Small intestine (tissue), 16 donors: ENCODE measurements at places on chromosomes 5 and 9. TPM values are rescaled to one million over a fixed set of nuclear protein-coding genes. Genes with fewer than 3 reads are reported as not detected.
A peak's percentile ranks its signal among the peaks of the same experiment; 100 is the strongest.

DNA sequence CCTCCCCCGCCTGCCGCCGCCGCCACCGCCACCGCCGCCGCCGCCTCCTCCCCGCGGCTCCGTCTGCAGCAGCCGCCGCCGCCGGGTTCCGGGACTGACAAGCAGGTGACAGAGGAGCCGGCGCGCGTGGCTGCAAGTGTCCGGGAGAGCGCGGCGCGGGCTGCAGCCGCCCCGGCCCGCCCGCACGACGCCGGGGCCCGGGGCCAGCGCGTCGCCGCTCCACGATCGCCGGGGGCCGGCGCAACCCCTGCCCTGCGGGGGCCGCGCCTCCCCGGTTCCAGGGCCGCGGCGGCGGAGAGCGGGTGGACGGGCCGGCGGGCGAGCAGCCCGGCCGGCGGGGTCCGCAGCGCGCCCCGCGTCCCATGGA, 343 bp downstream of the LMX1B start:
- H3K36me3 ChIP-seq: no peaks in the 10 kb centered on the region
- H3K27ac ChIP-seq: no peak overlapping the region
- no peak overlapping the region for H3K4me3 ChIP-seq
- DNase-seq: no peak

The ACOT12 gene
- not detected for polyA plus RNA-seq

- peak overlapping the region; percentile 92 for H3K27ac ChIP-seq
- no peaks in the 10 kb centered on the region for H3K27me3 ChIP-seq
- H3K4me3 ChIP-seq: no peak overlapping the region
- no peaks in the 10 kb centered on the region for H3K36me3 ChIP-seq
Observed at GRCh38 chr9:129070696-129071525, 10.0 kb upstream of the DOLPP1 start.

The TOR1B gene
- polyA plus RNA-seq: 12.1 TPM

The VCAN gene
- 66.4 TPM for polyA plus RNA-seq

The GAS1 gene
- polyA plus RNA-seq: 7.4 TPM

- no peak overlapping the region for H3K4me3 ChIP-seq
- H3K4me1 ChIP-seq: no peaks in the 10 kb centered on the region
- H3K27ac ChIP-seq: no peak overlapping the region
- H3K27me3 ChIP-seq: no peaks in the 10 kb centered on the region
- DNase-seq: no peak
Observed at GRCh38 chr5:128237546-128237945, 154.0 kb downstream of the SLC12A2 start.

The TAF11L7 gene
- not detected for polyA plus RNA-seq

- no peak overlapping the region for H3K27ac ChIP-seq
- H3K27me3 ChIP-seq: no peaks in the 10 kb centered on the region
- no peak overlapping the region for H3K4me3 ChIP-seq
- DNase-seq: no peak
Observed at GRCh38 chr9:123044586-123044985, 11.1 kb downstream of the GPR21 start.

- H3K36me3 ChIP-seq: no peaks in the 10 kb centered on the region
- no peak overlapping the region for H3K4me3 ChIP-seq
- H3K27me3 ChIP-seq: no peaks in the 10 kb centered on the region
- no peak overlapping the region for H3K27ac ChIP-seq
- peak; percentile 96 for DNase-seq
Observed at GRCh38 chr5:175572886-175573285, 85.0 kb upstream of the HRH2 start.

GRCh38 chr9:61673247-61673646, 483.4 kb downstream of the SPATA31A7 start:
- H3K27ac ChIP-seq: no peak overlapping the region
- no peaks in the 10 kb centered on the region for H3K36me3 ChIP-seq
- no peak overlapping the region for H3K4me3 ChIP-seq
- no peaks in the 10 kb centered on the region for H3K27me3 ChIP-seq
- no peaks in the 10 kb centered on the region for H3K4me1 ChIP-seq

- H3K4me3 ChIP-seq: no peak overlapping the region
- no peak for DNase-seq
- H3K27me3 ChIP-seq: no peaks in the 10 kb centered on the region
- no peaks in the 10 kb centered on the region for H3K36me3 ChIP-seq
Observed at GRCh38 chr5:125743939-125744338, 679.3 kb upstream of the GRAMD2B start.

DNA sequence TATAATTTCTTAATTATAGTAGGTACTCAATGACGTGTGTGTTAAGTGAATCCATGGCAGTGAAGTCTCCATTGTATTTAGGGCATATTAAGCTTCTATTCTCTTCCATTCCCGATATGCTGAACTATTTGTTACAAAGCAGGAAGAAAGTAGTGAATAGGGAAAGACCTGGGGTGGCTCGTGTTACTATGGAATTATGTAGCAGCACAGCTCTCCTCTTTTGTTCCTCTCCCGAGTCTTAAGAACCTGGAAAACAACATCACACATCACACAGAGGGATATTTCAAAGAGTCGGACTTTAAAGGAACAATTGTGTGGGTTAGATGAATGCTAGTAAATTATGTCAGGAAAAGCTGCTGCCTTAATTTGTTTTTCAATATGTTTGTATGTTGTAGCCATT, 131.8 kb downstream of the PCSK5 start:
- no peak for DNase-seq
- no peak overlapping the region for H3K27ac ChIP-seq
- no peaks in the 10 kb centered on the region for H3K36me3 ChIP-seq
- H3K4me3 ChIP-seq: no peak overlapping the region

- H3K27ac ChIP-seq: no peak overlapping the region
- no peak for DNase-seq
- no peaks in the 10 kb centered on the region for H3K36me3 ChIP-seq
- no peak overlapping the region for H3K4me3 ChIP-seq
Observed at GRCh38 chr5:115329475-115329874, 33.0 kb upstream of the CCDC112 start.

DNA sequence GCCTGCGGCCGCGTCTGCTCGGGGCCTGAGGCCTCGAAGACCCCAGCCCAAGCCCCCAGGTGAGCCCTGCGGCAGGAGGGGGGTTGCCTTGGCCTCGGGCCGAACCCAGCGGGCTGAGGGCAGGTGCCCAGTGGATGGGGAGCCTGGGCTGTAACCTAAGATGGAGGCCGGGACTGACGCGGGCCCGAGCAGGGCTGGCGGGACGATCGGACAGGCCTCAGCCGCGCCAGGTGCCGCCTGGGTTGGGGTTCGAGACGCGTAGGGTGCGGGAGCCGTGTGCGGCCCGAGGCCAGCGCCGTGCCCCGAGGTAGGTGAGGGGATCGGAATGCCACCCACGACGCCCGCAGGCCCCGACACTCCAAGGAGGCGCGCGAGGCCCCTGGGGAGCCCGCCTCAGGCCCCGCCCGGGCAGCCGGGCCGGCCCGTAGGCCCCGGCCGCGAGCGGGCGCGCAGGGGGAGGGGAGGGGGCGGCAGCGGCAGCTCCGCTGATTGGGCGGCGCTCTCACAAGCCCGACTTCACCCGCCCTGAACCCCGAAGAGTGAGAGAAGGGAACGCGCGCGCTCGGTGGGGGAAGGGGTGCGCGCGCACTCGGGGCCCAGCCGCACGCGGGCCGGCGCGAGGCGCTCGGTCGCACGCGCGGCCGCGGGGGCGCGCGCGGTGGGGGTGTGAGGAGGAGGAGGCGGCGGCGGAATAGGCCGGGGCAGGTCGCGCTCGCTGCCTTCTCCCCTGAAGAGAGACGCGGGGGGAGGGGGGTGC, at the start of gene NSD1:
Gene NSD1, plus strand, starts transcription at position 678 of the 757 bp plus-strand sequence. CDS start 1,331 bp downstream, outside the sequence.
- peak within 1 kb of the TSS; percentile 65 for H3K4me3 ChIP-seq
- no peaks in the 10 kb centered on the region for H3K27me3 ChIP-seq

The MARCOL gene
- polyA plus RNA-seq: not detected

GRCh38 chr9:36045610-36046009, 8.9 kb downstream of the RECK start:
- DNase-seq: no peak
- H3K27me3 ChIP-seq: no peaks in the 10 kb centered on the region
- H3K4me3 ChIP-seq: no peak overlapping the region
- no peaks in the 10 kb centered on the region for H3K4me1 ChIP-seq
- no peak overlapping the region for H3K27ac ChIP-seq

The FRRS1L gene
- polyA plus RNA-seq: under 0.01 TPM

DNA sequence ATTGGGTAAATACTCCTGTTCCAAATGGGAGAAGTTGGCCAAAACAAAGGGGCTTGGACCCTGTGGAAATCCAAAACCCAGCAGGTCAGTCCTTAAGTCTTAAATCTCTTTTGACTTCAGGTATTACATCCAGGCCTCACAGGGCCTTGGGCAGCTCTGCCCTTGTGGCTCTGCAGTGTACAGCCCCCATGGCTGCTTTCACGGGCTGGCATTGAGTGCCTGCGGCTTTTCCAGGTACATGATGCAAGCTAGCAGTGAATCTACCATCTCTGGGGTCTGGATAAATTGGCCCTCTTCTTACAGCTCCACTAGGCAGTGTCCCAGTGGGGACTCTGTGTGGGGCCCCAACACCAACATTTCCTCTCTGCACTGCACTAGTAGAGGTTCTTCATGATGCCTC, 308.5 kb upstream of the ARRDC3 start:
- no peak for DNase-seq
- no peaks in the 10 kb centered on the region for H3K36me3 ChIP-seq
- no peak overlapping the region for H3K27ac ChIP-seq
- H3K27me3 ChIP-seq: no peaks in the 10 kb centered on the region

The RAD23B gene
- polyA plus RNA-seq: 49.4 TPM

- H3K27me3 ChIP-seq: peaks cover 2% of the 10 kb centered on the region
- no peaks in the 10 kb centered on the region for H3K36me3 ChIP-seq
- DNase-seq: no peak
- no peaks in the 10 kb centered on the region for H3K4me1 ChIP-seq
Observed at GRCh38 chr9:98520221-98520960, 188.3 kb downstream of the GABBR2 start.

DNA sequence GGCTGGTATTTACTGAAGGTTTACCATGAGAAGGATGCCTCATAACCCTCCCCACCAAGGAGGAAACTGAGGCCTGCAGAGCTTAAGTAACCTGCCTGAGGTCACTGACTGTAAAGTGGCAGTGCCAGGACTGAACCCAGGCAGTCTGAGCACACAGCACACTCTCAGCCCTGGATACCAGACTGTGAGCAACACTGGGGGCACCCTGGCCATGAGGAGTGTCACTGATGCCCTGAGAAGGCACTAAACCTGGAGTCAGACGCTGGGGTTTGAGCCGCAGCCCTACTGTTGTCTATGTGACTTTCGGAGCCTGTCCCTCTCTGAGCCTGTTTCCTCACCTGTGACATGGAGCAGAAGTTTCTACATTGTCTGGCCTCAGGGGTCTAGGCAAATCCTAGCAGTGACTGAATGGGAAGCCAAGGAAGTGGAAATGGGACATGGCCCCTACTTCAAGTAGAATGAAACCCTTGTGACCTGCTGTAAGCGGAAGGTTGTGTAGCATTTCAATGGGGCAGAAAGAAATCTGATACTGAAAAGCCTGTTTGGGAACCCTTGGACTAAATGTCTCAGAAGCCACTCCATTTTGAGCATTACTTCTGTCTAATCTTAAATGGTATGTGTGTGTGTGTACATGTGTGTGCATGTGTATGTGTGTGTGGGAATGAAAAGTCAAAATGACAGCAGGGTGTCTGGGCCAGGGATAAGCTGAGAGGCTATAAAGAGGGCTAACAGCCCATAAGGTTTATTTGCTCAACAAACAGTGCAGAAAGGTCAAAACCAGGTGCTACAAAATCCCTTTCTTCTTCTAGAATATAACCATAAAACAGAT, 36.0 kb downstream of the B4GALT1 start:
- H3K36me3 ChIP-seq: peaks cover 3% of the 10 kb centered on the region
- peak overlapping the region; percentile 76 for H3K27ac ChIP-seq
- no peak overlapping the region for H3K4me3 ChIP-seq
- peak; percentile 53 for DNase-seq
- peaks cover 5% of the 10 kb centered on the region for H3K4me1 ChIP-seq

DNA sequence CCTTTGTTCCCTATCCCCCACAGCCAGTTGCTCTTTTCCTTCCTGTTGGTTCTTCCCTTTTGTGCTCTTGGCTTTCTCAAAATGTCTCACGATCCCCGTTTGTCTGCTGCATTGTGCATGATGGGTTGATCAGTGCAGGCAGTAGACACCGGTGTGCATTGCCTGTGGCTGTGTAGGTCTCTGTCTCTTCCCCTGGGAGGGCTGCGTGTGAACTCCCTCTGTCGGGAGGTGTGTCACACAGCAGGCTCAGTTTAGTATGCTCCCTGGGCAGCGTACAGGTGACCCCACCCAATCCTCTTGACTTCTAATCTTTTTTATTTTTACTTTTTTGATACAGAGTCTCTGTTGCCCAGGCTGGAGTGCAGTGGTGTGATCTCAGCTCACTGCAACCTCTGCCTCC, 265.3 kb downstream of the FSTL4 start:
- H3K36me3 ChIP-seq: no peaks in the 10 kb centered on the region
- no peak overlapping the region for H3K4me3 ChIP-seq
- no peak overlapping the region for H3K27ac ChIP-seq
- H3K27me3 ChIP-seq: peaks cover 3% of the 10 kb centered on the region

DNA sequence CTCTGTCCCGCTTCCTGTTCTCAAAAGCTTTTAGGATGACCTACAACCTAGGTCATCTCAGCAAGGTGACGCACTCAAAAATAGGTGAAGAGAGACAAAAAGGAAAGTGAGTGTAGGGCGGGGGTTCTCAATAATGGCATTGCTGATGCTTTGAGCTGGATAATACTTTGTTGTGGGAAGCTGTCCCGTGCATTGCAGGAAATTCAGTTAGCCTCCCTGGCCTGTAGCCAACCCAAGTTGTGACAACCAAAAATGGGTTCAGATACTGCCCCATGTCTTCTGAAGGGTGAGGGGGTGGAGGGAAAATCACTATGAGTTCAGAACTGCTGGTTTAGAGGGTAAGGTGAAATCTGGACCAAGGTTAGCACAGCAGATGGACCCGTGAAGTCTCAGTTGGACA, 151.4 kb downstream of the MAST4 start:
- H3K27ac ChIP-seq: no peak overlapping the region
- no peak overlapping the region for H3K4me3 ChIP-seq
- DNase-seq: no peak
- no peaks in the 10 kb centered on the region for H3K36me3 ChIP-seq
- no peaks in the 10 kb centered on the region for H3K4me1 ChIP-seq

DNA sequence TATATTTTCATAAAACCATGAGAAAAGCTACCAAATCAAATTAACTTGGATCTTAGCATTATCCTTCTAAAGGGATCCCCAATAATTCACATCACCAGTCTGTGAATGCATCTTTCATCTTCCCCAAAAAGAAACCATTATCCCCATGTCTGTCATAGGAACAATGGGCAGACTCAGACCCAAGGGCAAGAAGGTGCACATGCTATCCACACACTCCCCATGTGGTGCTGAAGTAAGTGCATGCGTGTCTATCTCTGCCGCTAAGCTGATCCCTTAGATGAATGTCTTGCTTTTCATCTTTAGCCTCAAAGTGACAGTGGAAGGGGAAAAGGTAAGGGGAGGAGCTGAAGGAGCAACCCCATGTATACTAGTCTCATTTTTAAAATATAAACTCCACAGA, 10.2 kb downstream of the SPOCK1 start:
- H3K36me3 ChIP-seq: no peaks in the 10 kb centered on the region
- no peaks in the 10 kb centered on the region for H3K27me3 ChIP-seq
- H3K27ac ChIP-seq: no peak overlapping the region
- no peak overlapping the region for H3K4me3 ChIP-seq
- DNase-seq: no peak
